SK-MEL-5 (cell line): ENCODE measurements at places on chromosomes 16 and 17. TPM values are rescaled to one million over a fixed set of nuclear protein-coding genes. Genes with fewer than 3 reads are reported as not detected.

The GAST gene
- not detected in 2 replicates for total RNA-seq

The DNAH3 gene
- total RNA-seq: under 0.01 and 0.05 TPM in 2 replicates

The CACNA1H gene
- total RNA-seq: 17.4 and 17.6 TPM in 2 replicates

The LMF1 gene
- 10.9 and 15.5 TPM in 2 replicates for total RNA-seq

The FAM83G gene
- total RNA-seq: 0.61 and 0.85 TPM in 2 replicates

The KRT9 gene
- total RNA-seq: not detected in 2 replicates

The ALKBH5 gene
- total RNA-seq: 85.5 and 97.6 TPM in 2 replicates

- DNase-seq: no peak
Measured at GRCh38 chr17:60712675-60713074, 35.0 kb downstream of the BCAS3 start.

- DNase-seq: no peak
Measured at GRCh38 chr16:62738666-62739460, 702.6 kb upstream of the CDH8 start.

DNA sequence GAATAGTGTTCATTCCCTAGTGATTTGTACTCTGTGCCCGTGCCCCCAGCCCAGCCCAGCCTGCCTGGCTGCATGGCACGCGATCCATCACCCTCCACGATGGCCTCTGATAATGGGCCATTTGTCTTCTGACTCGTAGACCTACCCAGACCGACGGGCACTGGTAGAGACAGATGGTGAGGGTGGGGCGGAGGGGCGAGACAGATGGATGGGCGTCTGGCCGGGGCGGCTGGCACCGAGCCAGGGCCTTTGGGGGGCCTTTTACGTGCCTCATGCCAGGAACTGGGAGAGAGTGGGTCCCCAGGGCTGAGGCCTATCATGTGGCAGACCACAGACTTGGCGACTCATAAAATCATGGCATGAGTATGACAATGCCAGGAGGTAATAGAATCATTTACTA lies 25.4 kb downstream of the CRHR1 start:
- DNase-seq: no peak

GRCh38 chr16:68486502-68487202 lies 38.3 kb upstream of the SMPD3 start:
- DNase-seq: no peak

DNA sequence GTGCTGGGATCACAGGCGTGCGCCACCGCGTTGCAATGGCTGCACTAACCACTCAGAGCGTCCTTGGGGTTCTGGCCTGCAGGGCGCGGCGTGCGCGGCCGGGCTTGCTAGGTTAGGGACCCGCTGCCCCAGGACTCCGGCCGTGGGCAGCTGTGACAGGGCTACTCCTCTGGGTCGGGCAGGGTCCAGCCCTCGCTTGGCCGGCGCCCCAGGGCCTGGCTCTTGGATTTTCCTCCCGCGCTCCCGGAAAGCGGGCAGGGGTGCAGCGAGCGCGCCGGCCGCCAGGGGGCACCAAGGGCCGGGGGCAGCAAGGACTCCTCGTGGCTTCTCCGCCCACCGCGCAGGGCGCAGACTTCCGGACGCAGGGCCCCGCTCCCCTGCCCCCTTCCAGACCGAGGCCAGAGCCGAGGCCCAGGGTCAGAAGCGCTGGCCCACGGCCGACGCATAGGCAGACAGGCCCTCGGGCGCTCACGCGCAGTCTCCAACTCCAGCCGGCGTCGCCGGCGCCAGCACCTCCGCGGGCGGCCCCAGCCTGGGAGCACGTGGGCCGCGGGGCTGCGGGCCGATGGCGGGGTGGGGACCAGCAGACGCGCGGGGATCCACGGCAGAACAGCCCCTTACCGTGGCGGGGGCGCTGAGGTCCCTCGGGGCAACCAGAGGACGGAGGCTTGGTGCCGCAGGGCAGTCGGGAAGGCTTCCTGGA lies 355 bp downstream of the TLE7 start:
- DNase-seq: no peak

GRCh38 chr16:27381974-27382855 lies 19.8 kb upstream of the IL21R start:
- DNase-seq: no peak

DNA sequence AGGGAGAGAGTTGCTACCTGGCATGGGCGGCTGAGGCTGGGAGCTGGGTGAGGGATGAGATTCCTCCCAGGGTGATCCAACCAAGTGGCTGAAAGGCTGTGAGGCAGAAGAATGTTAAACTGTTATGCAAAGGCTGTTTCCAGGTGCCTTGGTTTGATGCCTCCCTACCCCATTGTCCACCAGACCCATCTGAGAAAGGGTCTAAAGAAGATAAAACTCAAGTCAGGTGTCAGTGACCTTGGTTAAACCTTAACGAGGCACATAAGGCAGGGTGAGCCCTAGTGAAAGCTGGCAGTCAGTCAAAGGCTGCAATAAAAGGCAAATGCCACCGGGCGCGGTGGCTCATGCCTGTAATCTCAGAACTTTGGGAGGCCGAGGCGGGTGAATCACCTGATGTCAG lies 23.8 kb downstream of the LDHD start:
- no peak for DNase-seq

DNA sequence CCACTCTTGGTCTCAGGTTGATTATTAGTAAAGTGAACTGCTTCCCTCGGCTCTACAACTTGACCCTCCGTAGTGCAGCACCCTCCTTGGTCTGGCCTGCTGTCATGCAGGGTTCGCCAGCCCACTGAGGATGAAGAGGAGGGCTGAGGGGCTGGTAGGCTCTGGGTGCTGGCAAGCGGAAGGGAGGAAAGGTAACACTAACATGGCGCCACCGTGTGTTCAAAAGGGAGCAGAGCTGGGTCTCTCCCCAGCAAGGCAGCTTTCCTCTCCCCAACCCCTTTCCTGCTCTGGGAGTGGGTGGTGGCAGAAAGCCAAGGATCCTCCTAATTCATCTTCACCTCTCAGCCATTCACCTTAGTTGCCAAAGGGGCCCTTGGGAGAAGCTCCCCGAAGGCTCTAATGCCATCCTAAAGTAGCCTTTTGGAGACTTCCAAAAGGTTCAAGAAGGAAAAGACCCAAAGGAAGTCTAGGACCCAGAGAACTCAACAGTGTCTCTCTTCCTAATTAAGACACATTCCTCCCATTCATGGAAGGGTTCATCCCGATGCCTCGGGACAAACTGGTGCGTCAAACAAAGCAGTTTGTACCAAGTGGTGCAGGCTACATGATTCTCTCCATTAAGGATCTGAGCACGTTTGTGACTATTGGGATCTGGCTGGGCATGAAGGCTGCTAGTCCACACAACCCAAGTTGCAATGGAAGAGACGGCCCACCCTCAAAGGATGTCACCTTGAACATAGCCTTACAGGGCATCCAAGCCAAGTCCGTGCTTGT lies 90.8 kb upstream of the TOB1 start:
- peak; percentile 77 for DNase-seq

- DNase-seq: no peak
Measured at GRCh38 chr16:85159179-85159980, 47.1 kb upstream of the CIBAR2 start.

DNA sequence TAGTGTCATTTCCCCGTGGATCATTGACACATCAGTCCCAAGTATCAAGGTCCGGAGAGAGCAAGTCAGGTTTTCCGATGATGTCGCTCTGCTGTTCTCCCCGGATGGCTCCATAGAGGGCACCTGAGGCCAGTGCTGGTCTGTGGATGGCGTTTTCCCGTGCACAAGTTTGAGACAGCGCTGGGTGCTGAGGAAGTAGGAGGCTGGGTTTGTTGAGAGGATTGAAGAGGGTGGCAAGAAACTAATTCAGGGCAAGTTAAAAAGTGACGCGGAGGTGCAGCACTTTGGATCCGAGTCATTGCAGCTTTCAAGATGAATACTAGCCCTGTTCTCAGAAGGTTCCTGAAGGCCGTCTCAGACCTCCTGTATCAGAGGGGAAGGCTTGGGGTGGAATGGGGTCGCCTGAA lies 7.7 kb downstream of the NUBP1 start:
- DNase-seq: no peak

DNA sequence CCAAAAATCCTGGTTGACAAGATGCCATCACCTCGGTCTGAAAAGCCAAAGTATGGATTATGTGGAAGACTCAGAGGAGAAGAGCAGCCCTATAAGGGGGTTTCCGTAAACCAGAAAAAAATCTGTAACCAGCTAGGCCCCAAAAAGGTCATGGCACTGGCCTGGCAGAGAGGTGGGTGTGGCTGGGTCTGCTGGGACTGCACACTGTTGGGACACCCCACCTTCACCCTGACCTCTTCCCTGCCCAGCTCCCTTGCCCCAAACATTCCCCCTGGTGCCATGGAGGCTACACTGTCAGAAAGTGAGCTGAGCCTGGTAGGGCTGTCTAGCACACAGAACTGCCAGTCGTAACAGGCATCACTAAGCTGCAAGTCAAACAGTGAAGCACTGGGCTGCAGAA lies 6.5 kb downstream of the SLC47A2 start:
- no peak for DNase-seq
